CD8-positive, alpha-beta T cell (primary cell): ENCODE measurements at places on chromosomes 13 and 19.

GRCh38 chr13:59745392-59745788 lies 418.3 kb downstream of the DIAPH3 start:
- no peak for DNase-seq

DNA sequence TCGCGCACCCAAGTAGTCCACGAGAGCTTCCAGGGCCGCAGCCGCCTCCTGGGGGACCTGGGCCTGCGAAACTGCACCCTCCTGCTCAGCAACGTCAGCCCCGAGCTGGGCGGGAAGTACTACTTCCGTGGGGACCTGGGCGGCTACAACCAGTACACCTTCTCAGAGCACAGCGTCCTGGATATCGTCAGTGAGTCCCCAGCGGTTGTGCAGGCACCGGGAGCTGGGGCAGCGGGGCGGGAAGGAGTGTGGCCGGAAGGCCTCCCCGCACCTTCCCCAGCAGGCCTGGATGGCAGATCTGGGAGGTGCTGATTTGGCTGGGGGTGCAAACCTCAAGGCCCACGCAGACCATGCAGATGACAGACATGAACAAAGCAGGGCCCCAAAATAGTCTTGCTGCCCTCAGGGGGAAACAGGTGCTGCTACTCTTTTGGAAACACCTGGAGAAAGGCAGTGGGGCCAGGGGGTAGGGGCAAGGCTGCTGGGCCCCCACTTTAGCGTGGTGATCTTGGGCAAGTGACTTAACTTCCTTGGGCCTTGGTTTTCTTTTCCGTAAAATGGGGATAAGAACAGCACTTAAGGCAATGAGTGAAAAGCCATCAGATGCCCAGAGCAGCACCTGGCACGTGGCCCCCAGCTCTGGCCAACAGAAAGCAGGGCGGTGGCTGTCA lies 4.0 kb downstream of the MAG start:
- DNase-seq = peak; percentile 55

- no peak for DNase-seq
Observed at GRCh38 chr13:26656919-26657318, 99.4 kb downstream of the WASF3 start.

DNA sequence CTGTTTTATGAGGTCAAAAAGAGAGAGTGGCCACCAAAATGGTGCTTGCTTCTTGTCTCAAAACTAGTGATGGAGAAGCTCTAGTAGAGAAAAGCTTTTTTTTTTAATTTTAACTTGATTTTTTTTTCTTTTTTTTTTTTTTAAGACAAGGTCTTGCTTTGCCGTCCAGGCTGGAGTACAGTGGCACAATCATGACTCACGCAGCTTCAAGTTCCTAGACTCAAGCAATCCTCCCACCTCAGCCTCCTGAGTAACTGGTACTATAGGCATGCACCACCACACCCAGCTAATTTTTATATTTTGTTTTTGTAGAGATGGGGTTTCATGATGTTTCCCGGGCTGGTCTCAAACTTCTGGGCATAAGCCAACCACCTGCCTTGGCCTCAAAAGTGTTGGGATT lies 279.0 kb downstream of the TBC1D4 start:
- DNase-seq = no peak

DNA sequence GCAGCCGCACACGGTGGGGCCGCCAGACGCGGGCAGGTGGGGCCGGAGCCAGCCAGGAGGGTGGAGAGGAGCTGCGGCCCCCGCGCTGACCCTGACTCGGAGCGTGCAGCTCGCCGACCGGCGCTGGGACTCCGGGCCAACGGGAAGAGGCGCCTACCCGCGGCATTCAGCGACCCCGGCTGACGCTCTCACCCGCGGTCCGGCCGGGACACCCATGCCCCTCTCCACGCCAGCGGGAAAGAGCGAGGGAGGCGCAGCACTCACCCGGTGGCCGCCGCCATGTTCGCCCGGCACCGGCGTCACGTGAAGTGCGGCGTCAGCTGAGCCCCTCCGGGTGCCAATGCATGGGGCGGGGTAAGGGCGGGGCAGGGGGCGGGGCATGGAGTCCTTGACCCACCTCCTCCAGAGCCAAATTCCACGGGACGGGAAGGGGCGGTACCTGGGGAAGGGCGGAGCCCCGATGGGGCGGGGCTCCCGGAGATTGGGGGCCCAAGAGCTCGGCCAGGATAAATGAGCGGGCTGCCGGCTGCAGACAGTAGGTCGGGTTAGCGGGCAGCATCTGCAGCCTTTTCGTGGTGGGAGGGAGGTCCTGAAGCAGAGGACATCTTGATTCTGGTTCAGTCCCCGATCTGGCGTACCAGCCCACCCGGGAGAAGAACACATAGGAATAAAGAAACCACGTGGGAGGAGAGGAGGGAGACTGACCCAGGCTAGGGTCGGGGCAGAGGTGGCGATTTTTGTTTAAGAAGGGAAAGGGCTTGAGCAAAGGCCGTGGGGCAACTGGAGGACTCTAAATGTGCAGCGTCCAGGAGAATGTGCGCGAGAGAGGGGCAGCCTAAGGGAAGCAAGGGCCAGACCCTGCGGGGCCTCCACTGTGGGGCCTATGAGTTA lies at the start of gene PEPD:
Gene PEPD (minus strand): TSS at position 312 of the 891 bp plus-strand sequence. CDS start 31 bp downstream, at position 281.
- peak; percentile 75 for DNase-seq

GRCh38 chr19:50272263-50272897 lies 56.8 kb downstream of the KCNC3 start:
- DNase-seq = no peak

DNA sequence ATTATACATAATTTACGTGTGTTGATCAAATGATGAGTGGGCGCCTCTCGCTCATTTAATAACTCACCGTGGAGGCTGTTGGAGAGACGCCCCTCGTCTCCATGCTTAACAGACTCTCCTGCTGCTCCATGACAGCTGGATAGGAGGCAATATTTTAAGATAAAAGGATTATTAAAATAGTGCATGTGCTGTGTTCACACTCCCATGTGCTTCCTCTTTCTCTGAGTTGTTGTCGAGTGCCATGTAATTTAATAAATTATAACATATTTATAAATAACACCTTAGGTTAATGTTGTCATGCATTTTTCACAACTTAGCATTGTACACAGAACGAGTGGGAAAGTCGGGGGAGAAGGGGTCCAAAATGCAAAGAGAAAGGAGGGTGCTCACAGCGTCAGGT lies 161.4 kb upstream of the TSHZ3 start:
- DNase-seq = no peak

GRCh38 chr13:61728471-61728870 lies 312.8 kb upstream of the PCDH20 start:
- no peak for DNase-seq

DNA sequence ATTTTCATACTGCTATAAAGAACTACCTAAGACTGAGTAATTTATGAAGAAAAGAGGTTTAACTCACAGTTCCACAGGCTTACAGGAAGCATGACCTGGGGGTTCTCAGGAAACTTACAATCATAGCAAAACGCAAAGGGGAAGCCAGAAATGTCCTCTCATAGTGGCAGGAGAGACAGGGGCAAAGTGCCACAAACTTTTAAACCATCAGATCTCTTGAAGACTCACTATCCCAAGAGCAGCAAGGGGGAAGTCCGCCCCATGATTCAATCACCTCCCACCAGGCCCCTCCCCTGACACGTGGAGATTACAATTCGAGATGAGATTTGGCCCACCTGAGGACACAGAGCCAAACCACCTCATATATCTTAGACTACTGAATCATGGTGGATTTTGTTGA lies 198.7 kb downstream of the KCTD12 start:
- no peak for DNase-seq

DNA sequence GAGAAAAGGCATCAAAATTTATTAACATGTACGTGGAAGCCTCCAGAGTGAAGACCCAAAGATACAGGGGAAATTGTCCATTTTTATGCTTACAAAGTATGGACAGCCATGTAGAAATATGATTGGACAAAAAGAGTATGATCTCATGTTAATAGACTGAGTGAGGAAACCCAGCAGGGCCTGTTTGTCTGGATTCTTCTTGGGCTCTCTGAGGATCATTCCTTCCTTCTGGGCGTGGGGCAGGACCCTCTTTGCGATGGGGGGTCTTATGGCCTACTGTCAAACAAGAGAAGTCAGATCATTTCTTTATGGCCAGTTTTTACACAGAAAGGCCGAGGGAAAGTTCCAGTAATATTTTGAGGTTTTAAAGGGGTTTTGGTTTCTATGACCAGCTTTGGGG lies 110.8 kb downstream of the ESD start:
- no peak for DNase-seq

DNA sequence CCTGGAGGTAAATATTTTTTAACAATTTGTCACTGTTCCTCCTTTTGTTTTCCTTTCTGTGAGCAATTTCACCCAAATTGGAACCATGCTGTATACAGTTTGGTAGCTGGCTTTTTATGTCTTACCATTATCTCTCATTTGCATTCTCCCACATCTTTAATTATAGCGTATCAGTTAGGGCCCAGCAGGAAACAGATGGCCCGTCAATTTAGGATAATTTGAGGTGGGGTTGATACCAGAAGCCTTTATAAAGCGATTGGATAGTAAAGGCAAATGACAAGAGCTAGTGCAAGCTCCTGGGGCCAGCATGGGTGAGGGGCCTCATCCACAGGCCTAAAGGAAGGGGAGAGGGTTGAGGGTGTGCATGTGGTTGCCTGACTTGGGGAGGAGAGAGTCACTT lies 3.8 kb upstream of the IFNL4 start:
- no peak for DNase-seq

DNA sequence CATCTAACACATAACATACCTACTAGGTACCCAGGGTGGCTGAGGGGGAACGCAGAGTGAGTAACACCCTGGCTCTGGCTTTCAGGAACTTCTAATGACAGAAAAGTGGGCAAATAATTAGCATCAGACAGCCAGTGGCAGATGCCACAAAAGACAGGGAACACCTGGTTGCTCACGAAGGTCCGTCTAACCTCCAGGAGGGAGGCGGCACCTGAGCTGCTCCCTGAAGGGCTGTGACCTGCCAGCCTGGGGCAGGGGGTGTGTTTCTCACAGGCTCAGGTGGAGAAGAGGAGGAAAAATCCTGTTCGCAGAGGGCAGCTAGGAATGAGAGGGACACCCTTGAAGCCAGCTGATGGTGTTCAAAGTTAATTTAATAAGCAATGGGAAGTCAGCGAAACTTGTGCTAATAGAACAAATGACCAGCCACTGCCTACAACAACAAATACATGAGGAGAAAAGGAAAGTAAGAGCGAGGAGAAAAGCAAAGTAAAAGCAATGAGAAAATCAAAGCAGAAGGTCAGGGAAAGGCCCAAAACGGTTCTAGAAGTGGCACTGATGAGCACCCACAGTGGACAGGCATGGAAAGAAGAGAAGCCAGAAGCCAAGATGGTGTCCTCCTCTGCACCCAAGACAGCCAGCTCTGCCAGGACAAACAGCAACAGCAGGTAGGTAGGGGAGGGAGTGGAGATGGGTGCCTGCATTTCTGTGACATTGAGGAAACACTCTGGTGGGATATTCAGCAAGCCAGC lies 87.3 kb downstream of the STK24 start:
- DNase-seq = no peak

- no peak for DNase-seq
Observed at GRCh38 chr19:2194513-2195078, 30.9 kb downstream of the DOT1L start.

DNA sequence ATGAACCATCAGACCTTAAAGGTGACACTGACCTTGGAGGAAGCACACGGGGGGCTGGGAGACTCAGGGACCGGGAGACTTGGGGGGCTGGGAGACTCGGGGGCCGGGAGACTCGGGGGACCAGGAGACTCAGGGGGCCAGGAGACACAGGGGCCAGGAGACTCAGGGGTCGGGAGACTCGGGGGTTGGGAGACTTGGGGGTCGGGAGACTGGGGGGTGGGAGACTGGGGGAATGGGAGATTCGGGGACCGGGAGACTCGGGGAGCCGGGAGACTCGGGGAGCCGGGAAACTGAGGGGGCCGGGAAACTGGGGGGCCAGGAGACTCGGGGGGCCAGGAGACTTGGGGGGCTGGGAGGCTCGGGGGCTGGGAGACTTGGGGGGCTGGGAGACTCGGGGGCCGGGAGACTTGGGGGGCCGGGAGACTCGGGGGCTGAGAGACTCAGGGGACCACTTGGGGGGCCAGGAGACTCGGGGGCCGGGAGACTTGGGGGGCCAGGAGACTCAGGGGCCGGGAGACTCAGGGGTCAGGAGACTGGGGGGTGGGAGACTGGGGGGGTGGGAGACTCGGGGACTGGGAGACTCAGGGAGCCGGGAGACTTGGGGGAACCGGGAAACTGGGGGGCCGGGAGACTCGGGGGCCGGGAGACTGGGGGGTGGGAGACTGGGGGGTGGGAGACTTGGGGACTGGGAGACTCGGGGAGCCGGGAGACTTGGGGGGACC lies 62.9 kb downstream of the RASA3 start:
- DNase-seq = no peak

GRCh38 chr19:47124937-47125668 lies 5.5 kb upstream of the SAE1 start:
- no peak for DNase-seq
